ENCODE measurements at places on chromosomes 6 and 20. TPM values are rescaled to one million over a fixed set of nuclear protein-coding genes. Genes with fewer than 3 reads are reported as not detected.

- DNase-seq: no peak
Measured at GRCh38 chr20:43442282-43442880, 15.3 kb upstream of the SRSF6 start.

GRCh38 chr20:15072316-15072715 lies 734.9 kb upstream of the FLRT3 start:
- no peak for DNase-seq

DNA sequence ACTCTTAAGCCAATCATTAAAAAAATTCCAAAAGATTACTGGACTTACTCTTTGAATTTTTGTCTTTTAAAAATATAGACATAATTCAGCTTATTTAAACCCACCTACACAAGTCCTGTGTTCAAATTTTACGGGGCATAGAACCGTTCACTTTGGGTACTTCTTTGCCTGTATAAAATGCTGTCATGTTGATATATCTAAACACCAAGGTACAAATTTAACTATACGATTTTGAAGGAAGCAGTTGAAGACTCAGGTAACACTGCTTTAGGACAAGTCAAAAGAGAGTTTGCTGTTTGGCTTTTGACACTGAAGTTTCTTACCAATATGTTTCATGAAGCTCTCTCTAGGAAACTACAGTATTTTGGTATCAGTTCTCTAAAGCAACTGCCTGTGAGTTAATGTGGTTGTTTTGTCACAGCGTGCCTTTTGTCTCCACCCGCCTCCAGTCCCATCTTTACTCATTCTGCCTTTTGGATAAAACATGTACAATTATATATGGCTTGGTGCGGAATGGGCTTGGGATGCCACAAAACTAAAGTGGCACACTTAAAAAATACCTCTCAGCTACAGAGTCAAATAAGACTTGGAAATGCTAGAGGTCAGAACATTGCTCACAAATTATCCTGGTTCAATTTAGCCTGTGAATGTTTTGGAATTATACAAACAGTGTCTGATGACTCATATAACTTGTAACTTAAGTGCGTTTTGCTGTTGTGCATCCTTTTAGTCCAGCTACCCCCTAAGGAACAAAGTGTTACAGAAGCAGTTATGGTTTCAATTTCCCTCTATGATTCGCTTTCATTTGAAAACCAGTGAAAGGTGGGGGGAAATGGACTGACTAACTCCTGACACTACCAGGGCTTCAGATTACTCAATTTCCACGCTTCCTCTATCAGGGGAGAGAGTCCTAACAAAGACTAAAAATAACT lies 38.7 kb downstream of the RGS17 start:
- no peak for DNase-seq

DNA sequence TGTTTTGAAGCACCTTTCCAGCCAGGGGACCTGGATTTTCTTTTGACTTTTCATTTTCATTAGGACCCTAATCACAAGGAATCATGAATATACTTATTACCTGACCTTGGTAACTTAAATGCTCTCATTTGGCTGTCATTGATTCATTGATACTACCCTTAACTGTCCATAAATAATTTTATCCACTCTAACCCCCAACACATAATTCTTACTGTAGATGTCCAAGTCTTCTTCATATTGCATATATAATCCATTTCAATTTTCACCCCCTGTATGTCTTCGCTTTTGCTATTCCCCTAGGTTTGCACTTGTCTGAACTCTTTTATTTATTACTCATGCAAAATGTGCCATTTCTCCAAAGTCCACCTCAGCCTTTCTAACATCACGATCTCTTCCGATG lies 602.9 kb downstream of the MMUT start:
- DNase-seq: no peak

DNA sequence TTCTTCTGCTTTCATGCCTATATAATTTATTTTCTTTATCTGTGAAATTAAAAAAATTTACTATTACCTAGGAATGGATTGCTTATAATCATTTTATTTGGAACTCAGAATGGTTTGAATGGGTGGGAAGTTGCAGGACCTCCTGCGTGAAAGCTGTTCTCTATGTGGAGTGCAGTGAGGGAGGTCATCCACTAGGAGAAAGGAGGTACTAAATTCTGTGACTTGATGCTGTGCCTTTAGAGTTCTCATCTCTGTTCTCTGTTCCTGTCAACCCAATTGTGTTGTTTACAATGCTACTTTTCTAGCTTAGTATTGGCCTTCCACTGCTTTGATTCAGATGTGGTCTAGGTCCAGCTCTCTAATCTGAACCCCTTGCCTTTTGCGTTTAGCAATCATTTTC lies 65.0 kb upstream of the HIVEP1 start:
- no peak for DNase-seq

GRCh38 chr6:96330884-96331283 lies 190.7 kb upstream of the UFL1 start:
- no peak for DNase-seq

DNA sequence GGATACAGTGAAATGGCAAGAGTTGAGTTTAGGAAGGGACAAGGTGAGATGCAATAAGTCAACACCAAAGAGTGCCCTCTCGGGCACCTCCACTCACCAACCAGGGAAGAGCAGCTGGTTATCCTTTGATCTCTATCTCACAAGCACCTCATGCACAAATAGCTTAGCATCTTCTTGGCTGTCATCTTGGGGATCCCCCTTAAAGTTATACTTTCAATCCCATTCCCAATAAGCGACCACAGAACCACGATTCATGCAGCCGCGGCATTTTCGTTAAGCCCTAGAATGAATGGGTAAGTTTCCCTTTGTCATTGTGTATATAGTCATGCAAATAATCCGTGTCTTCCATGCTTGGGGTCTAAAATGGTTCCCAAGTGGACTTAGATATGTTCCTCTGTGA lies 73.5 kb downstream of the ADTRP start:
- DNase-seq: no peak

GRCh38 chr6:108699290-108700041 lies 138.7 kb downstream of the FOXO3 start:
- no peak for DNase-seq

GRCh38 chr20:10883166-10883565 lies 209.4 kb upstream of the JAG1 start:
- DNase-seq: no peak

GRCh38 chr20:18742841-18743240 lies 70.7 kb upstream of the SCP2D1 start:
- no peak for DNase-seq

DNA sequence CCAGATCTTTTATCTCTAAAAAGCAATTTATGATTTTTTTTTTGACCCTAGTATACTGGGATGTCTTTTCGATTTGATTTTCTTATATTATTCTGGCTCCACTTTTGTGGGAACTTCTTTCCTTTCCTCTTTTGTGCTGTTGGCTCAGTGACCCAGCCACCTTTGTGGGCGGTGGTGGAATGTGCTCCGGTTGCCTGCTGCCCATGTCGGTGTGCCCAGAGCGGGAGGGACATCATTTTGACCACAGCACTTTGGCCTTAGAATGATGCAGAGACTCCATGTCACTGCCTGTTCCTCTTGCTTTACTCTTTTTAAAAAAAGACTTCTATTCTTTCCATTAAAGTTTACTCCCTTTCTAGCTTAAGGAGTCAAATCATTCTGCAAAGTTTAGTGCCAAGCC lies 198.0 kb downstream of the FARS2 start:
- DNase-seq: no peak

- DNase-seq: no peak
Measured at GRCh38 chr6:137806914-137807682, 60.0 kb upstream of the TNFAIP3 start.

GRCh38 chr6:46220352-46221221 lies 49.8 kb upstream of the ENPP5 start:
- no peak for DNase-seq

DNA sequence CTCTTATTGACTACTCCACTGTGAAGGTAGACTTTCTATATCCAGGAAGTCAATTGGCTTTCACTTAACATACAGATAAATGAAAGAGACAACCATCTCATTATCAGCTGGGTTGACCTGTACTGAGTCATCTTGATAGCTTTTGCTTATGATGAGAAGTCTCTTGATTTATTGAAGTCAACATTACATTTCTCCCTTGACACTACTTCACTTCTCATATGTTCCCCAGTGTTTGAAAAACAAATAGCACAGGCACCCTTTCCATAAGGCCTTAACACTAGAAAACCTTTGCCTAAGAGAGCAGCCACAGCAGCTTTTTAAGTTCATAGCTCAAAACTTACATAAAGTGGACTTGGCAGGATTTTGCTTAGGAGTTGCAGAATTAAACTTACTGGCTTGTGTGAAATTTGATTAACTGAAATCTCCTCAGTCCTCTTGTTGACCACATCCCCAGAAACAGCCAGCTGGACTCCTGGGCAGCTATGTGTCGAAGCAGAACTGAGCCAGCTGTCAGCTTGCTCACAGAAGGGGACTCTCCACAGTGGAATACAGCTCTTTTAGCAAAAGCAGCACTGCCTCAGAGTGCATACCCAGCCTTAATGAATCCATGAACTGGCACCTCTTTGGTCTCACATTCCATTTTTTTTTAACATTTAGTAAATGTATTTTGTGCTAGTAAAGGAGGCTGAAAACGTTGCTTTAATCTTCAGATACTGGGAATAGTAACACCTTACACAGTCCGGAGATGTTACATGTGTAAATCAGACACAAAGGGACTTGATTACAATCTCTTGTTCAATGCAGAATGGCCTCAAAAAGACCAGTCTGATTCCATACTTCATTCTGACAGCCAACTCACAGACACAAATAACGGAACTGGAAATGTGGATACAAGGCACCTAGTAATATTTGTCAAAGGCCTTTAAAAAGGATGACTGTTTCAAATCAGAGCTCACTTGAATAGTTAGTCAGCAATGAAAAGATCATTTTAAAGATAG lies 1532.7 kb downstream of the HACE1 start:
- no peak for DNase-seq

GRCh38 chr20:45938727-45939438 lies 4.4 kb downstream of the PCIF1 start:
- DNase-seq: no peak

DNA sequence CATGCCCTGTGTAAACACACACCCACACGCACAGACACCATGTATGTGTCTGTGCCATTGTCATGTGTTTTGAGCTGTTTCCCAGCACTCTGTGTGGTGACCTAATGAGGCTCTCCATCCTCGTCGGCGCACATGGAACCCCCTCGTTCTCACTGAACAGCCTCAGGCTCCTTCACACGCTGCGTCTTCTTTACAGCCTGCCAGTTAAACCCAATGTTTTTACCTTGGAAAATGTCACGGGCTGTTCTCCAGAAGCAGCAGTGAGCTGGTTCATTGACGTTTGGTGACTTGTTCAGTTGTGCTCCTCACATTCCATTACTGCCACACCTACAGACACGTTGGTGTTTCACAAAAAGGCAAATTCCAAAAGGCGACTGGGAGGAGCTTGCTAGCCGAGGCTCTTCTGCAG lies 201.0 kb upstream of the FOXQ1 start:
- no peak for DNase-seq

DNA sequence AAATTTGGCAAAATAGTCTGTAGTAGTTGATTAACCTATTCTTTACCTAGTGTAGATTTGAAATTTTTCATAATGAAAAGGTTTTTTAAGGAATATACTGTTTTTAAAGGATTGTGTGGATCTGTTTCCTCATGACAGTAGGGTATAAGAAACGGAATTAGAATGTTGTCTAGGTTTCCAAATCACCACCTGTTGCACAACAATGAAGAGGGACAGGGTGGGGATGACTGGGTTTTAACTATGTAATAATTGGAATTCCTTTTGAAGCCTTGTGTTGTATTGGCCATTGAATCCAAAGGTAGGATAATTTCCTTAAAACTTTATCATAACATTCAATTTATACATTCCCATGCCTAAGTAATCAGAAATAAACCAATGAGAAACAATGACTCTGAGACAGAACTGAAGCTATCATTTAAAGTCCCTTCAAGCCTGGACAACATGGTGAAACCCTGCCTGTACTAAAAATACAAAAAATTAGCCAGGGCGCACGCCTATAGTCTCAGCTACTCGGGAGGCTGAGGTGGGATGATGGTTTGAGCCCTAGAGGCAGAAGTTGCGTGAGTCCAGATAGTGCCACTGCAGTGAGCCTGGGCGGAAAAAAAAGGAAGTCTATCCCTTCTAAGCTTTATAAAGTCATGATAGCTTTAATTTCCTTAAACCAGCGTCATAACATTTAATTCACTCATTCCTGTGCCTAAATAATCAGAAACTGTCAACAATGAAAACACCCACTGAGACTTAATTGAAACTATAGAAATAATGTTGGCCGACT lies 18.3 kb upstream of the SLC17A5 start:
- no peak for DNase-seq

DNA sequence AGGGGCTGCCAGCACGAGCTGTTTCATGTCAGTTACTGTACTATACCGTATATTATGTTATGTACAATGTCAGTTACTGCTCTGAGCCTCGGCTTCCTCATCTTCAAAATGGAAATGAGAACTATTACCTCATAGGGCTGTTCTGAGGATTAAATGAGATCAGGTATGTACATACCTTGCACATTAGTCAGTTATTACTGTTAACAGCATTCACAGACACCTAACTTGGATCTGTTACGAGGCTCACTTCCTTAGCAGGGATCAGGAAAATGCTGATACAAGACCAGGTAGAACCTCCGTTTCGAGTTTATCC lies 69.7 kb upstream of the TBC1D7 start:
- DNase-seq: no peak

DNA sequence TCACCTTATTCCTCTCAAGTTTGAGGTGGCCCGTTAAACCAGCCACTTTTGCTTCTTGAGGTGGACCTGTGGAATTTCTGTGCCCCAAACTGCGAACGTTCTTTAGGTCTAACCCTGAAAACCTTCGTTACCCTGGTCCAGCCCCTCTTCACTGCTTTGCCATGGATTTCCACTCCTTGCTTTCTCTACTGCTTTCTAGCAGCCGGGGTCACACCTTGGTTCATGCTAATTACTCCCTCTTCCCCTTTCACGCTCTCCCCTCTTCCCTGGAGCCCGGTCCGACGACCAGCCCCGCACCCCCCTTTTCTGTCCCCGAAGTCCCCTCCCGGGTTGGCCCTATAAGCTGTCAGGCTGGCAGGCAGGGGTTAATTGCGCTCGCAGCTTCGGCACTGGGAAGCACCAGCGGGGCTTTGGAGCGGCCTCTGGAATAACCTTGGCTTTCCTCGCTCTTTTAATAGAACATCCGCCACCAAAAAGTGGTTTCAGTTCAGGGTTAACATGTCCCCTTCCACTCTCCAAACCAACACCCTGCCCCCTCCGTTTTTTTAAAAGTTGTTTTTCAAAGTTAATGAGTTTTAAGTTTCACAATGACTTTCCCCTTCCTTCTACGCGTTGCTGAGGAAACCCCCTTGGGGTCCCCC lies 1.4 kb upstream of the HIVEP1 start:
- peak; percentile 43 for DNase-seq

DNA sequence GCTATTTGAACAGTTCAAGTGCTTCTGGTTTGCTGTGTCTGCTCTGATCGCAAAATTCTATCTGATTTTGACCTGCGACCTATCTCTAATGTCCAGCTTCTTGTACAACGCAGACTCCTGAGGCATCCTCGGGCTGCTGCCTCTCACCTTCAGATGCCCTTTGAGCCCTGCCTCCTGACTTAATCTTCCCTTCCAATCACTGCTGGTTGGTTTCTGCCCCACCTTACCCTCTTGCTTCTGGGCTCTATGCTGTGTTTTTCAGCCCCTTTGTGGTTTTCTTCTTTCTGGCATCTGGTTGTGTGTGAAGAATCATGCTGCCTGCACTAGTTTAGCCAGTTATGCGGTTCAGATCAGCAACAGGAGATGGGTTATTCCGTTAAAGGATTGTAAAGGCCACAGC lies 131.2 kb upstream of the THEMIS start:
- no peak for DNase-seq

Gene PLCB4
- total RNA-seq: 15.2 TPM

Gene IL17F
- not detected for total RNA-seq

Gene NOX3
- total RNA-seq: not detected

Gene ARMC2
- 3.1 TPM for total RNA-seq

Gene LTA
- total RNA-seq: not detected

Gene MOG
- total RNA-seq: not detected

Gene SIGLEC1
- not detected for total RNA-seq

Data from NCI-H460 (cell line).